ENCODE measurements at places on chromosomes 12 and 14.

GRCh38 chr12:105091476-105092206 lies 7.4 kb upstream of the ALDH1L2 start:
- DNase-seq: no peak

DNA sequence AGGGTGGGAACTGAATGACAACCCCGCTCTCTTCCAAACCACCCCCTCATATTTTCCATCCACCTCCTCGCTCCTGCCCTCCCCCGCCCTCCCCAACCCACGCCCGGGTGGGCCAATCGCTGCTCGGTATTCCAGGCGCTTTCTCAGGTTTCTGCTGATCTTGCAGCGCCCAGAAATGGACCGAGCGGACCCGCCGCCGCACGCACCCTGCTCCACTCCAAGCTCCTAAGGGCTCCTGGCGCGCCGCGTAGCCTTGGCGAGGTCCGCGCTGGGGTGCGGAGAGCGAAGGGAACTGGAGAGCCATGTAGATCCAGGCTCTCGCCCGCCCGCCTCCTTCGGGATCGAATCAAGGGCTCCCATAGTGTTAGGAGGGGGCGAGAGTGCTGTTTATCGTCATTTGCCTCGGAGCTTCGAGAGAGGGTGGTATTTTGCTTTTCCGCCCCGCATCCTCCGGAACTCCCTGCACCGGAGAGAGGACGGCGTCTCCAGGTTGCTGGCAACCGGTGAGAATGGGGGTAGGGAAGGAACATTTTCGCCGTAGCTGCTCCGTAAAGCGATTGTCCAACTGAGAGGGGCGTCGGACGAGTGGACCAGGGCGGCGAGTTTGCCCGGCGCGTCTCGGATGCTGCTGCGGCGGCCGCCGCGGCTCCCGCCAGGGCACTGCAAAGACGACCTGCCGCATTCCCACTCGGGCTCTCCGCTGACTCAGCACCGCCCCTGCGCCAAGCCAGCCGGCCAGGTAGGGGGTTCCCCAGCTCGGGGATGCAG lies at the start of gene KCNA1:
TSS of gene KCNA1 (plus strand) at position 172 of the 768 bp plus-strand sequence. CDS start 1,474 bp downstream, outside the sequence.
- no peak for DNase-seq

GRCh38 chr12:47039756-47040155 lies 39.7 kb upstream of the PCED1B start:
- no peak for DNase-seq

DNA sequence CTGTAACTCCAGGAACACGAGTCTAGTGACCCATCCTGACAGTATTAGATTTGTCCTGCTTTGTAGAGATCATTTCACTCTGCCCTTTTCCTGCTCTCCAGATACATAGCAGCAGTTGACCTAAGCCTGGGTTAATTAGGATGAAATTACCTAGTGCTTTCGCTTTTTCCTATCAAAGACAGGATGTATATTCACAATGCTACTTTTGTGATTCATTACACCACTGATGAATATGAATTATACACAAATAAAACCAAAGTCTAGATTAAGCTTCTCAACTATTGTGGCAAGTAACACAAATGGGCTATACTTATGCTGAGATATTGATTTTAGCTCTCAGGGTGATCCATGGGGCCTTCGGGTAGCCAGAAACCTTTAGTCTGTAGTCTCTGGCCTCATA lies 17.9 kb downstream of the CERS5 start:
- no peak for DNase-seq

GRCh38 chr14:76894308-76894707 lies 68.1 kb downstream of the LRRC74A start:
- DNase-seq: no peak

GRCh38 chr12:74105434-74105833 lies 432.2 kb upstream of the ATXN7L3B start:
- no peak for DNase-seq

- no peak for DNase-seq
Measured at GRCh38 chr12:14148489-14149270, 167.3 kb upstream of the GRIN2B start.

GRCh38 chr14:76975051-76975450 lies 53.5 kb downstream of the IRF2BPL start:
- no peak for DNase-seq

GRCh38 chr12:30417697-30418231 lies 277.9 kb downstream of the IPO8 start:
- DNase-seq: peak; percentile 12

- DNase-seq: no peak
Measured at GRCh38 chr12:115078990-115079389, 395.0 kb upstream of the TBX3 start.

DNA sequence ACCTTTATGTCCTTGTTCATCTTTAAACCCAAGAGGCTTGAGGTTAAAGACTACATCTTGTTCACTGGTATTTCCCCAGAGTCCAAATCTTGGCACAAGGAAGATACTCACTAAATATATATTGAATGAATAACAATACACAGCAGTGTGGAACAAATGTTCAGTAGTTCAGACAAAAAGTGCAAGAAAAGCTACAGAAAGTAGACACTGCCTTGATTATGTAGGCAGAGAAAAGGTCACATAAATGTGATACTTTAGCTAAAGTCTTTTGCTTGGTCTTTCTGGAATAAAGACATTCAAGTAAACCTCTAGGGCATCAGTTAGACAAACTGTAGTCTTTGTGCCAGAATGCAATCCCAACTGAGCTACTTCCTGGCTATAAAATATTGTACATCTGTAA lies 157.0 kb downstream of the TMEM117 start:
- DNase-seq: no peak

DNA sequence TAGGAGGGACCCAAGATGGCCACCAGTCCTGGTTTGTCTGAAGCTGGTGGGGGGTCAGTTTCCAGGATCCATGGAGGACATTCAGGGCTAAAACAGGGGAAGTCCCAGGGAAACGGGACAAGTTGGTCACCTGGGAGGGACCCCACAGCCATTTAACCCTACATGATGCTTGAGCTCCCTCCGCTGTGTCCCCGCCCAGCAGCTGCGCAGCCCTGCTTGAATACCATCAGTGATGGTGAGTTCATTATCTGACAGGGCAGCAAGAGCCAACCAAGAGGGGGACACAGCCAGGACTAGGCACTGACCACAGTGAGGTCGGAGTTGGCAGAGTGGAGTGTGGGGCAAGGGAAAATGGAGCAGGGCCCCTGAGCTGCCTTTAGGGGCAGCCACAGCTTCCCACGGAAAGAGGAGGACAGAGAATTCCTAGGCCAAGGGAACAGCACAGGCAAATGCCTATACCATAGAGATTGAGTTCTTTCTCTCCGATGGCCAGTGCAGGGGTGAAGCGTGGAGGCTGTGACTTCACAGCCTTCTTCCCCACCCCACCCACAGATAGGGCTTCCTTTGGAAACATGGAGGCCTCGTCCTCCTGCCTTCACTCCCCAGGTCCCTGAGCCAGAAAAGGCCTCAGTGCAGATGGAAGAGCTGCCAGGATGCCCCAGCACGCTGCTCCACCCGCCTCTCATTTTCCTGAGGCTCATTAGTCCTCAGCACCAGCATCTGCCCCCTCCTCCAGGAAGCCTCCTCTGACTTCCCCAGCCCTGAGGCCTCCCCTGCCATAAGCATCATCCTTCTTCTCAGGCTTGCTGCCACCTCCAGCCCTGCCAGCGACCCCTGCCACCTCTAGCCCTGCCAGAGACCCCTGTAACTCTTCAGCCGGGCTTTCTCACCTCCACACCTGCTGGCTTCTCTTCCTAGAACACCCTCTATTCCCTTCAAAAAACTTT lies 51.4 kb downstream of the CYP46A1 start:
- no peak for DNase-seq

DNA sequence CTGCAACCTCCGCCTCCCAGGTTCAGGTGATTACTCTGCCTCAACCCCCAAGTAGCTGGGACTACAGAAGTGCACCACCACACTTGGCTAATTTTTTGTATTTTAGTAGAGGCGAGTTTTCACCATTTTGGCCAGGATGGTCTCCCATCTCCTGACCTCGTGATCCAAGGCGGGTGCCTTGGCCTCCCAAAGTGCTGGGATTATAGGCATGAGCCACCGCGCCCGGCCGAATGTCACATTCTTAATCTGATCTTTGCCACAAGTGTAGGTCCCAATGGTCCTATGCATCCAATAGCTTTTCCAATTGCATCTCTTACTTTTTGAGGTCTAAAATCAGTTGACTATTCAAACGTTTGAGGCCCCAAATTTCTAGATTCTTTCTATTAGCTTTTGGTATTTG lies 676.0 kb downstream of the SLC16A7 start:
- no peak for DNase-seq

GRCh38 chr14:76501156-76501720 lies 125.3 kb downstream of the ESRRB start:
- no peak for DNase-seq

DNA sequence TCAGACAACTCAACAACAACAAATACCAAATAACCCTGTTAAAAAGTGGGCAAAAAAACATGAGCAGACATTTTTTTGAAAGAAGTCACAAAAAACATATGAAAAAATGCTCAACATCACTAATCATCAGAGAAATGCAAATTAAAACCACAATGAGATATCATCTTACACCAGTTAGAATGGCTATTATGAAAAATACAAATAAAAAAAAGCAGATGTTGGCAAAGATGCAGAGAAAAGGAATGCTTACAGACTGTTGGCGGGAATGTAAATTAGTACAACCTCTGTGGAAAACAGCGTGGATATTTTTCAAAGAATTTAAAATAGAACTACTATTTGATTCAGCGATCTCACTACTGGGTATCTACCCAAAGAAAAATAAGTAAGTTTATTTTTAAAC lies 114.0 kb downstream of the SLC38A4 start:
- DNase-seq: no peak

DNA sequence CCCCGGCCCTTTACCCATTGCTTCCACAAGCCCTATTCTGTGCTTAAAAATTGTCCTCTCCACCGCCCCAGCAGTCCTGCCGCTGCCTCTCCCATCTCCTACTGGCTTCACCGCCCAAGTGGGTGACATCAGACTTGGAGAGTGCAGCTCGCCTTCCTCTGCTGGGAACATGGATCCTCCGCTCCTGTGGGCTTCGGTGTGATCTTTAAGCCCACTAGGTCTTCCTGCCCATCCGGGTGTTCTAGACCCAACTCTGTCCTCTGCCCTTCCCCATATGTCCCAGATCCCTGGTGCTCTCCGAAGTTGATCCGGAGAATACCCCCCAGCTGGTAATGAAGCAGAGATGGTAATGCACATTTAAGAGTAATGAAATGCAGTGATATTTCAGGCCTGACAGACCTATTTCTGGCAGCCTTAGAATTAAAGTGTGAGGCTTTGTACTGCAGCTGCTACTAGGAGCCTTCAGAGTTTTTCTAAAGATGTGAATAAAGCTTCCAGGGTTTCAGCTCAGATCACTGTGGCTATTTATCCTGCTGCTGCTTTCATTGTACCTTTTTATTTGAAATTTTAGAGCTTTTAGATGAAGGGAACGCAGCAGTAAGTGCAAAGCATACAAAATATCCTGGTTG lies 22.9 kb upstream of the CTDSP2 start:
- no peak for DNase-seq

- DNase-seq: no peak
Measured at GRCh38 chr14:51104467-51104866, 9.6 kb upstream of the TRIM9 start.

DNA sequence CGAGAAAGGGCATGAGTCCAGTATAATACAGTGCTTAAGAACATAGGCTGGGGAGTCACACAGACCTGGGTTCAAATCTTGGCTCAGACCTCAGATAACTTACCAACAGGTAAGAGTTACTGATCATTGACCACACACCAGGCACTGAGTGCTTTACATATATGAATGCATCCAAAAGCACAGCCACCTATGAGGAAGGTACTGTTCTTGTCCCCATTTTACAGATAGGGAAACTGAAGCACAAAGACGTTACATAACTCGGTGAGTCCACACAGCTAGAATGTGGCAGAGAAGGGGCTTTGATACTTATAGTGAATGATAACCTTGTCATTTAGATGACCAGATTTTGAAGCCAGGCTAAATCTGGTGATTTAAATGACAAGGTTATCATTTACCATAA lies 27.6 kb downstream of the FAIM2 start:
- no peak for DNase-seq

- no peak for DNase-seq
Measured at GRCh38 chr14:99899578-99900178, 106.5 kb downstream of the EML1 start.

GRCh38 chr14:55077170-55078151 lies 26.0 kb downstream of the MAPK1IP1L start:
- no peak for DNase-seq

DNA sequence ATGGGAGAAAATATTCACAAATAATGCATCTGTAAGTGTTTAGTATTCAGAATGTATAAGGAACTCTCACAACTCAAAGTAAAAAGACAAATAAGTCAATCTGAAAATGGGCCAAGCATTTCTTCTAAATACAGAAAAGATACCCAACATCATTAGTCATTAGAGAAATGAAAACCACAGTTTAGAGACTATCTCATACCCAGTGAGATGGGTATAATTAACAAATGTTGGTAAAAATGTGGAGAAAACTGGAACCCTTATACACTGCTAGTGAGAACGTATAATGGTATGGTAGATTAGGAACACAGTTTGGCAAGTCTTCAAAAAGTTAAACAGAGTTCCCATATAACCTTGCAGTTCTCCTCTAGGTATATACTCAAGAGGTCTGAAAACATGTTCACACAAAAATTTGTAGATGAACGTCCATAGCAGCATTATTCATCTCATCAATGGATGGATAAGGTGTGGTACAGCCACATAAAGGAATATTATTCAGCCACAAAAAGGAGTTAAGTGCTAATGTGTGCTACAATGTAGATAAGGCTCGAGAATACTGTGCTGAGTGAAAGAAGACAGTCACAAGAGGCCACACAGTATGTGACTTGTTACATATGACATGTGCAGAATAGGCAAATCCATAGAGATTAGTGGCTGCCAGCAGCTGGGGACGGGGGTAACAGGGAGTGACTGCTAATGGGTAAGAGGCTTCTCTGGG lies 5.9 kb downstream of the VCPKMT start:
- DNase-seq: no peak

DNA sequence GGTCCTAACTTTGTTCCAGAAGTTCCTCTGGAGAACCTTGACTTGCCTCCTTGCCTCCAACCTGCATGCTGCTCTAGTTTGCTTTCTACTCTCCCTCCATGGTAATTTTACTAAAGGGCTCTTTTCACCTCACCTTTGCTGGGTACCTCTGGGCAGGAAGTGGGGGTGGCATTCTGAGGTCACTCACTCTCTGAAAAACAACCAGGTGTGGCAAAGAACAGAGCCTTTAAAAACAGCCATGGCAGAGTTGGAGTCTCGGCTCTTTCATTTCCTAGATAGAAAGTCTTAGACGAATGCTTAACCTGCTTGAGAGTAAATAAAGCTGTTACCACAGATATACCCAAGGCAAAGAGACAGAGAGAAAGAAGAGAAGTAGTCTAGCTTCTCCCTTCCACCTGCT lies 827.9 kb downstream of the BCL11B start:
- DNase-seq: no peak

- no peak for DNase-seq
Measured at GRCh38 chr12:5985471-5985870, 40.4 kb upstream of the ANO2 start.

GRCh38 chr14:81314443-81315175 lies 85.5 kb downstream of the STON2 start:
- DNase-seq: no peak

All from HFF-Myc (cell line).